ENCODE measurements at places on chromosomes 3 and 15.

DNA sequence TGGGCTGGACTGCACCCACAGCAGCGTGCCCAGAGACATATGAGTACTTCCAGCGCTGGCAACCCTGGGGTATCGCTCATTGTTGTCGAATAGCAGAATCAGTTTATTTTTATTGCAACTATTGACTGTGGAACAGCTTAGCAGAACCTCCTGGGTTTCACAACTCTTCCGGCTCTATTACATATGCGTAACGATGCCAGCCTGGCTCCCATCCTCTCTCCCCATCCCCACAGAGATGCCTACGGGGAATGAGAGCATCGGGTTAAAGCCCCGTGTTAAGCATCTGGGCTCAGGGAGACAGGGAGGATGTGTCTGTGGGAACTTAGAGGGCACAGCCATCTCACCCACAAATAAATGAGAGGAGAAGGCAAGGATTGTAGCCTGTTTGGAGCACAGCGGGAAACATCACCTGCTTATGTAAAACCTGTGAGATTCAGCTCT is 76.6 kb upstream of the DLG1 start:
- H3K4me1 ChIP-seq, result peaks cover 46% of the 10 kb centered on the region
- no peak overlapping the region for H3K4me3 ChIP-seq
- H3K27ac ChIP-seq, result no peak overlapping the region
- DNase-seq, result no peak
- H3K27me3 ChIP-seq, result no peaks in the 10 kb centered on the region

DNA sequence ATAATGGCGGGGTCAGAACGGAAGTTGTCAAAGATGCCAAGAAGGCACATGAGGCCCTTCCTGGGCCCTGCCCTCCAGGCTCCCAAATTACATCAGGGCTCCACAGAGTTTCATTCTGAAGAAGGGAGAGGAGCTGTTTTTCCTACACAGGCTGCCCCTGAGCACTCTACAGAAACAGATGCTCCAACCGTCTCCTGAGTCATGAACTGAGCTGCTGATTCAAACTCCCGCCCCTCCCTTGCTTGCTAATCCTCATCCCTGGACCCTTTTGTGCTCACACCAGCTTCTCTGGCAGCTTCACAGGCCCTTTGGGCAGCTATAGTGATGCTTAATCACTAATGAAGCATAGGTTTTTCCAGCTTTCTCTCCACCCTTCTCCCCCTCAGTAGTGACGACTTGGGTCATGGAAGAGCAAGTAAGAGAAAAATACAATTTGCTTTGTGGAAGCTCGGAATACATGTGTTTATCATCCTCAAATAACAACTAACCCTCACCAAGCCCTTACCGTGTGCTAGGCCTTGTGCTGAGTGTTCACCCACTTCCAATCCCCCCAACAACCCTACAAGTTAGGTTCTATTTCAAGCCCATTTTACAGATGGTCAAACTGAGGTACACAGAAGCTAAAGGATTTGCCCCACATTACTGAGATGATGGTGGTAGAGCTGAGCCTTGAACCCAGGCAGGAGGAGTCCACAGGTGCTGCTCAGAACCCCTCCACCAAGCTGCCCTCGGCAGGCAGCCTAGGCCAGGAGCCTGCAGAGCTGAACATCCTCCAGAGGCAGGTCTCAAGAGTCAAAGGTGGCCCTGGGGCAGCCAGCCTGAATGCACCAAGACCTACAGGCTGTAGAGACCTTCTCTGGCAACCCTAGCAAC is 21.9 kb downstream of the MEGF11 start:
- no peaks in the 10 kb centered on the region for H3K36me3 ChIP-seq
- H3K4me1 ChIP-seq, result no peaks in the 10 kb centered on the region
- no peak overlapping the region for H3K27ac ChIP-seq

GRCh38 chr15:85361323-85361722 is 19.1 kb upstream of the AKAP13 start:
- H3K4me1 ChIP-seq, result peaks cover 24% of the 10 kb centered on the region
- DNase-seq, result no peak
- no peak overlapping the region for H3K27ac ChIP-seq
- H3K36me3 ChIP-seq, result no peaks in the 10 kb centered on the region
- H3K4me3 ChIP-seq, result no peak overlapping the region

DNA sequence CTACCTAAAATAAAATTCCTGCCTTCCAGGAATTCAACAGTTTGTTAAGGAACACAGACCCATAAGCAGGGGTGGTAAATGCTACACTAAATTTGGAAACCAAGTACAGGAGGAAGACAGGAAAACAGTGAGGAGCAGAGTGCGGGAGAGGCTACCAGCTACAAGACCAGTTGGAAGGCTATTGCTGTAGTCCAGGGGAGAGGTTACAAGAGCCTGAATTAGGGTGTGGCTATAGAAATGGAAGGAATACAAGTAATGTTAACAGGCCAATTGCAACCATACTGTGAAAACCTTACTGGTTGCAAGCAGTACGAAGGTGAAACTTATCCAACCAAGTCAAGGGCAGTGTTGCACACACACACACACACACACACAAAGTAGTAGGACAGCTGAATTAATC is 880 bp upstream of the ARMC8 start:
- peak overlapping the region; percentile 93 for H3K4me3 ChIP-seq
- H3K27me3 ChIP-seq, result no peaks in the 10 kb centered on the region
- no peaks in the 10 kb centered on the region for H3K36me3 ChIP-seq
- peaks cover 27% of the 10 kb centered on the region for H3K4me1 ChIP-seq

DNA sequence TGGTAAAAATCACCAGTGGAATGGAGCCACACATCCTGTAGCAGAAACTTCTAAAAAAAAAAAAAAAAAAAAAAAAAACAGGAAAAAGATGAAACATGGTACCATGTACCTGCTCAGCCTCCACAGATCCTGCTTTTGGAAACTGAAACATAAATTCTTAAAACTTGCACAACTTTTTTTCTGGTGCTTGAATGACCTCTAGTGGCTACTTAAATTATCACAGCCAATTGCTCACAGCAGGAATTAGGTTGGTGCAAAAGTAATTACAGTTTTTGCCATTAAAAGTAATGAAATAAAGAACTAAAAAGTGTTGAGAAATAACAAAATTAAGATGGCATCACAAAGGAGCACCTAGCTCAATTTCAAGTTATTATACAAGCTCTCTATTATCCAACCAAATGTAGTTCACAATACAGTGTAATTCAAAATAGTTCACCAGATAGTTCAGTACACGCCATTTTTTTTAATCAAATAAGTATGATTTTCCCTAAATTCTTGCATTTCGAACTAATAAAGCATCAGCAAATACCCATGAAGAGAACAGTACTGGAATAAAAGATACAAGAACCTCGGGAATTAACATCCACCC is 80.6 kb downstream of the ULK4 start:
- no peaks in the 10 kb centered on the region for H3K4me1 ChIP-seq
- no peak overlapping the region for H3K4me3 ChIP-seq
- no peaks in the 10 kb centered on the region for H3K36me3 ChIP-seq
- no peak for DNase-seq
- H3K27me3 ChIP-seq, result no peaks in the 10 kb centered on the region

GRCh38 chr3:94985778-94986177 is 922.9 kb downstream of the NSUN3 start:
- no peaks in the 10 kb centered on the region for H3K4me1 ChIP-seq
- H3K27me3 ChIP-seq, result no peaks in the 10 kb centered on the region
- H3K27ac ChIP-seq, result no peak overlapping the region
- no peak overlapping the region for H3K4me3 ChIP-seq
- no peaks in the 10 kb centered on the region for H3K36me3 ChIP-seq

DNA sequence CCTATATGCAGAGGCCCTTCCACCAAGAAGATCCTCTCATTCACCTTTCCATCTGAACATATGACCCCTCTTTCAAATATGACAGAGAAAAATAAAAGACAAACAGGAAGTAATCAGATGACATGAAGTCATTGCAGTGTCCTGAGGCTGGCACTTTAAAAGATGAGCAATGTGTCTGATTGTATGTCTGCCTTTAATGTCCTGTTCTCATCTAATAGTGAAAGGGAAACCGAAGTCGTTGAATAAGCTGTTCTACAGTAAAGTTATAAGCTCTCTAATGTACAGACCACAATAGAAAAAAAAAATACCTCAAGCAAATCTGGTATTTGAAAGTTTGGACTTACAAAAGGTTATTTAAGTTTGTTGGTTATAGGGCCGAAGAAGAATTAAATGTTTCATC is 243.0 kb downstream of the CLSTN2 start:
- no peaks in the 10 kb centered on the region for H3K36me3 ChIP-seq
- no peak for DNase-seq
- no peak overlapping the region for H3K27ac ChIP-seq
- H3K4me1 ChIP-seq, result no peaks in the 10 kb centered on the region

- no peak overlapping the region for H3K27ac ChIP-seq
- H3K4me3 ChIP-seq, result no peak overlapping the region
- no peak for DNase-seq
- H3K4me1 ChIP-seq, result peaks cover 6% of the 10 kb centered on the region
These were observed 110.0 kb downstream of the OPA1 start for GRCh38 chr3:193702967-193703366.

DNA sequence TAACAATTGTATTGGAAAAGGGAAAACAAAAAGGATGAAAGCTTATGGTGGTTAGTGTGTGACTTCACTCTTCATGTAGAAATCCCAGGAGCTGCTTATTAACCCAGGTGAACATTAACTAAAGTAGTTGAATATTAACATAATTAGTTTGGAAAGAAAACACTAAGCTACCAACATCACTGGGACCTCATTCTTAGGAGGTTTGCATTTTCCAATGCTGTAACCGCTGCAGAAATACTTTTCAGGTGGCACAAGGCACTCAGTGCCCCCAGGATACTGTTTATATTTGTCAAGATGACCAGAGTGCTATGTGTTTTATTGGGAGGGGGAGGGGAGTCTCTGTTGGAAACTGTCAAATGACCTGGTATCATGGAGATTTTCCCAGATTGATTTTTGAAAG is 25.9 kb upstream of the VILL start:
- no peak overlapping the region for H3K4me3 ChIP-seq
- H3K4me1 ChIP-seq, result peaks cover 34% of the 10 kb centered on the region
- no peak for DNase-seq
- H3K27ac ChIP-seq, result no peak overlapping the region
- H3K27me3 ChIP-seq, result no peaks in the 10 kb centered on the region

DNA sequence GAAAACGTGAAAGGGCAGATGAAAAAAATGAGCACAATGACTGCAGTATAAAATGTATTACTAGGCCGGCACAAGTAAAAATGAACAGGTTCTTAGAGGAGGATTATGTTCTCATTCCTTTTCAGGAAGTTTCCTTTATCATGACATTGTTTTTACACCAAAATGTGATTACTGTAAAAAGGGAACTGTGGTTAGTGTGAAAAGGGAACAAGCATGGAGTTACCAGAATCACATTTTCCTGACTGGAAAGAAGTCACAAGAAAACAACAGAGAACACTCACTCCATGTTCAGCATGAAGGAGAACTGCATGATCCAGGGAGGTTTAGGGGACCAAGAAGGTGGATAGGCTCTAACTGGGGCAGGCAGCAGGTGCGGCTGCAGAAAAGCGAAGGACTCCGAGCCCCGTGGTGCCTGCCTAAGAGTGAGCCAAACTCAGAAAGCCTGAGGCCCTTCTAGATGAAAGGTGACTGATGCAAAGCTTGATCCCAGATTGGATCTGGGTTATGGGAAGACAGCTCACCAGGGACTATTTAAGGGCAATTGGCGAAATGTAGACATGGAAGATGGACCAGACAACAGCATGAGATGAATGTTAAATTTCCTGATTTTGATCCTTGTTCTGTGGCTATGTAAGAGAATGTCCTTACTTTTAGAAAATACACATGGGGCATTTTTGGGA is 77.3 kb downstream of the CCR1 start:
- no peaks in the 10 kb centered on the region for H3K36me3 ChIP-seq
- H3K27ac ChIP-seq, result no peak overlapping the region
- no peaks in the 10 kb centered on the region for H3K4me1 ChIP-seq
- no peak for DNase-seq
- no peaks in the 10 kb centered on the region for H3K27me3 ChIP-seq
- H3K4me3 ChIP-seq, result no peak overlapping the region

GRCh38 chr15:98729446-98730042 is 81.2 kb downstream of the IGF1R start:
- no peaks in the 10 kb centered on the region for H3K36me3 ChIP-seq
- H3K4me1 ChIP-seq, result peaks cover 83% of the 10 kb centered on the region
- no peaks in the 10 kb centered on the region for H3K27me3 ChIP-seq
- H3K4me3 ChIP-seq, result no peak overlapping the region
- H3K27ac ChIP-seq, result peak overlapping the region; percentile 93

DNA sequence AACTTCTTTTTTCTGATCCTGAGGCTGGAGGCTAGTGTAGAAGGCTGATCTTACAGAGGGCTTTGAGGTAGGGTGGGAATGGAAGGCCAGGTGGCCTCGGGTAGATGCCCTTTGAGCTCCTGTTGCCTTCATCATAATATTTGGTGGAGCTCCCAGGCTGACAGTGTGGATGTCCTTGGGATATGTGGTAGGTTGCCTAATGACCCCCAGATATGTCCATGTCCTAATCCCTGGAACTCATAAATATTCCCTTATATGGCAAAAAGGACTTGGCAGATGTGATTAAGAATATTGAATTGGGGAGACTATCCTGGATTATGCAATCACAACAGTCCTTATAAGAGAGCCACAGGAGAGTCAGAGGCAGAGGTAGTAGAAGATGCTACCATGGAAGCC is 5.5 kb downstream of the ADAMTSL3 start:
- no peak for DNase-seq
- no peaks in the 10 kb centered on the region for H3K36me3 ChIP-seq
- H3K4me1 ChIP-seq, result peaks cover 17% of the 10 kb centered on the region
- no peak overlapping the region for H3K4me3 ChIP-seq
- no peaks in the 10 kb centered on the region for H3K27me3 ChIP-seq
- H3K27ac ChIP-seq, result no peak overlapping the region

- no peaks in the 10 kb centered on the region for H3K36me3 ChIP-seq
- H3K4me3 ChIP-seq, result no peak overlapping the region
- DNase-seq, result no peak
- H3K27me3 ChIP-seq, result no peaks in the 10 kb centered on the region
- no peaks in the 10 kb centered on the region for H3K4me1 ChIP-seq
These were observed 483.2 kb upstream of the TBL1XR1 start for GRCh38 chr3:177680472-177680821.

DNA sequence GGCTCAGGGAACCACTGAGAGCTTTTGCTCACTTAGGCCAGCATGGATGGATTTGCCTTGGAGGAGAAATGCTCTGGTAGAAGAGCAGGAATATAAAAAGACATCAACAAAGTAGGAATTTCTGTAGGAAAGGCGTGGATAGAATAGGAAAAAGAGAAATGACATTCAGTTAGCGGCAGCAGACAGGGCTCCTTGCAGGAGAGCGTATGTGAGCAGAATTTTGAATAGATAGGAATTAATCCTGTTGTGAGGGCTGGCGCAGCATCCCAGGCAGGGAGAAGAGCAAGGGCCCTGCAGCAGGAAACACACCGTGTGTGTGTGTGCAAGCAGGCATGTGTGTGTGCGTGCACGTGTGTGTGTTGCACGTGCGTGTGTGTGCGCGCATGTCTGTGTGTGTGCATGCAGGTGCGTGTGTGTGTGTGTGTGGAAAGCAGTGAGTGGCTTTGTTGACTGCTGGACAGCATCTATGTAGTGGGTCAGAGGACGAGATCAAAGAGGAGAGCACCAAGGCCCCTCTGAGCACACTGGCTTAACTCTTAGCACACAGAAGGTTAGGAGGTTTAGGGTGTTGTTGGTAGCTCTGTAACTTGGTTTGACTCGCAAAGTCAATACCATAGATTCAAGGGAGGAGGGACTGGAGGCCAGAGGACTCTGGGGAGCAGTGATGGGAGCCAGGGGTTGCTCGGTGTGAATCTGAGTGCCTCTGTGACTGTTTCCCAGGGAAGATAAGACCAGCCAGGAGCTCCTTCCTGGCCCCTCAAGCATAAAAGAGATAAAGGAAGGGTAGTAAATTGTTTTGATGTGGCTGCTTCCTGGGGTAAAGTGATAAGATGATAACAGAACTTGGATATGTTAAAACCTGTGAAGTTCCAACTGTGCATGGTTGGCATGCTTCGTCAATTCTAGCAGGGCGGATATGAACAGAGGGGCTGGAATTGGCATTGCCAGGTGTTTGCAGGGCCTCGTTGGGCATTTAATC is 639.5 kb downstream of the NR2F2 start:
- H3K4me3 ChIP-seq, result no peak overlapping the region
- DNase-seq, result no peak
- no peaks in the 10 kb centered on the region for H3K36me3 ChIP-seq
- H3K27me3 ChIP-seq, result no peaks in the 10 kb centered on the region
- no peak overlapping the region for H3K27ac ChIP-seq

Data from vagina (tissue), 2 donors.